NCI-H460 (cell line): ENCODE measurements at places on chromosomes 13 and 19. TPM values are rescaled to one million over a fixed set of nuclear protein-coding genes. Genes with fewer than 3 reads are reported as not detected.

GRCh38 chr13:66503890-66504289 lies 726.2 kb downstream of the PCDH9 start:
- peak; percentile 27 for DNase-seq

GRCh38 chr13:31963631-31964030 lies 67.9 kb upstream of the FRY start:
- DNase-seq: no peak

GRCh38 chr19:4700693-4700970 lies 23.0 kb downstream of the DPP9 start:
- no peak for DNase-seq

GRCh38 chr19:19134687-19135158 lies 3.6 kb downstream of the TMEM161A start:
- DNase-seq: no peak

DNA sequence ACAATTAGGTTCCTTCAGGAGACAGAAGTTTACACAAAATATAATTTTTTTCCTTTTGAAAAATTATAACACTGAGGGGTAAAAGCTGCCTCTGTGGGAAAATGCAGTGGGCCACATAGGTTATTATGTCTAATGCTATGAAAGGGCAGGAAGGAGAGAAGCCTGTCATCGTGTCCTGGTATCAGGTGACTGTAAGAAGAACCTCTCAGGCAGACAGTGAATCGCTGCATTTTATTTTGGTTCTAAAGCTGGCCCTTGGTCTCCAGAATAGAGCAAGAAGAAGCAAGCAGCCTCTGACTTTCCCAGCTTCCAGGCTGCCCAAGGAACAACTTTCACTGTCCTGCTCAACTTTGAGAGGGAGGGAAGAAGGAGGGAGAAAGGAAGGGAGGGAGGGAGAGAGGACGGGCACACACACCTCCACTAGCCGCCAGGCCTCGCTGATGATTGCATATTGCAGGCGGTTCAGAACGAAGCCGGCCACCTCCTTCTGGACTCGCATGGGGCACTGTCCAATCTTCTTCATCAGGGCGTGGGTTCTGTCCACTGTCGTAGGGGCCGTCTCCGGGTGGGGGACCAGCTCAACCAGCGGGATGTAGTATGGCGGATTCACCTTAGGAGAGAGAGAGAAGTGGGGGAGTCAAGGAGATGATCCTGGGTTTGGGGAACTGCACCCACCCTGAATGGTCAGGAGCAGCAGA lies 93.8 kb downstream of the CRYL1 start:
- no peak for DNase-seq

- DNase-seq: no peak
These were observed 1608.8 kb upstream of the PCDH20 start for GRCh38 chr13:63024458-63024857.

GRCh38 chr13:76703216-76703615 lies 183.0 kb downstream of the KCTD12 start:
- DNase-seq: no peak

DNA sequence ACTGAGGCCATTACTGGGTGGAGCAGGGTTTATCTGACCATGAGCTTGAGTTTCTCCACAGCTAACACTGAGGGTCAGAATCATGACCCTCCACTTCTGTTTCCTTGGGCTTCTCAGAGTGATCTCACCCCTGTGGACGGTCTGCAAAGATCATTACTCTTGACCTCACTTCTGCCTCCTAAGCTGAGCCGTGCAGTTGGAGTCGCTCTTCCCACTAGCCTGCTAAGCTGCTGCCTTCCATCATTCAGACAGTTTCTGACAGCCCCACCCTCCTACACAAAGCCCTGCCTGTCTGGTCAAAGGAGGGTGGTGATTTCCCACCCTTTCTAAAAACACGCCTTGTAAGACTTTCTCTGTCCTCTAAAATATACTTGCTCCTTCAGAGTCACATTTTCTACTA lies 9.3 kb upstream of the FRY start:
- DNase-seq: peak; percentile 94

GRCh38 chr13:109707742-109708617 lies 78.4 kb downstream of the IRS2 start:
- no peak for DNase-seq

- peak; percentile 39 for DNase-seq
These were observed 1505.1 kb upstream of the SLC10A2 start for GRCh38 chr13:104571161-104571892.

- DNase-seq: peak; percentile 72
These were observed 5.8 kb downstream of the KLF2 start for GRCh38 chr19:16330368-16330801.

GRCh38 chr19:11345122-11345803 lies 805 bp downstream of the TMEM205 start:
- DNase-seq: no peak

DNA sequence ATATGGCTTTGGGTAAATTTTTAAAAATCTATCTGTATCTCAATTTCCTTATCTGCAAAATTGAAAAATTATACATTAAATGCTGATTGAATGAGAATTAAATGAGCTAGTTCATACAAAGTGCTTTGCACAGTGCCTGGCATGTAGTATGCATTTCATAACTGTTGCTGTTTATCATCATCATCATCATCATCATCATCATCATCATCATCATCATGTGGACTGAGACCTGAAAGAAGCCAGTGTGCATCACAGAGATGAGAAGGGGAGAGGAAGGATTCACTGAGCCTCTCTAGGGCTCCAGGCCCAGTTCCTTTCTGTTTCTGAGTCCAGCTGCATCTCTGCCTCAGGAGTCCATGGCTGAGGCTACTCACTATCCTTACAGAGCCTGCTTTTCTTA lies 6.9 kb upstream of the ZC3H13 start:
- no peak for DNase-seq

- no peak for DNase-seq
These were observed 644.4 kb downstream of the PCDH9 start for GRCh38 chr13:66585669-66586203.

- DNase-seq: no peak
These were observed 55.4 kb upstream of the UBL3 start for GRCh38 chr13:29905845-29906244.

DNA sequence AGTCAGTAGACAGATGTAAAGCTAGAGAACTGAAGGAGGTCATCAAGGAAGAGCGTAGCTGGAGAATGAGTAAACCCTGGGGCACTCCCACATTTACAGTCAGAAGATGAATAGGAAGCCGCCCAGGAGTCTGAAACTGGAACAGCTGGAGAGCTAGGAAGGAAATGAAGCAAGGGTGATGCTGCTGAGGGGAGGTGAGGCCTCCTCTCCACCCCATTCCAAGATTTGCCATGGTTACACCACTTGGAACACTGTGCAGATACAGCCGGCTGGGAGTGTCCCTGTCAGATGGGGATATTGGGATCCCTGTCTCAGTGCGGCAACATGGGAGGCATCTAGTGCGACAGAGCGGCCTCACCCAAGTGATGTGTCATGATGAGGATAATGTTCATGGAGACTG lies 51.8 kb upstream of the GPI start:
- no peak for DNase-seq

DNA sequence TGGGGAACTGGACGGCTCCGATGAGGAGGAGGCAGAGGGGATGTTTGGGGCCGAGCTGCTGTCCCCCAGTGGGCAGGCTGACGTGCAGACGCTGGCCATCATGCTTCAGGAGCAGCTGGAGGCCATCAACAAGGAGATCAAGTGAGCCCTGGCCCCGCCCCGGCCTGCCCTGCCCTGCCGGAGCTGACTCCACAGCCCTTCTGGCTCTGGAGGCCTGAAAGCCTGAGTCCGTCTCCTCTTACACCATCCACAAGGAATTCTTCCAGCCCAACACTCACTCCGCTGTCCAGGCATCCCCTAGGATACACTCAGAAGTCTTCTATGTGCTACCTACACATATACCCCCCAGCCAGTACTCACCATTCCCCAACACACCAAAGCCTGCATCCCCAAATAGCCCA lies 17.4 kb downstream of the PPFIA3 start:
- DNase-seq: no peak

DNA sequence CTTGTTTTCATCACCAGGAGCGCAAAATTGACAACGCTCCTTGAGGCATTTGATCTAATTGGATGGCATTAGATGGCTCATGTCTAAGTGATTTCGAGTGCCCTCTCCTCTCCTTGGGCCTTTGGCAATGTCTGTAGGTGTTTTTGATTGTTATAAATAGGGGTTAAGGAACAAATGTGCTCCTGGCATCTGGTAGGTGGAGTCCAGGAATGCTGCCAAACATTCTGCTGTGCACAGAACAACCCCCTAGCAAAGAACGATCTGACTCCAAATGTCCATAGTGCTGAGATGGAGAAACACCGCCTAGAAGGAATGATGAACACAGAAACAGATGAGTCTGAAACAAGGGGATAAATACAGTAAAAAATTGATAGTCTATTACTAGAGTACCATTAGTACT lies 68.0 kb upstream of the C1QTNF9B start:
- no peak for DNase-seq

DNA sequence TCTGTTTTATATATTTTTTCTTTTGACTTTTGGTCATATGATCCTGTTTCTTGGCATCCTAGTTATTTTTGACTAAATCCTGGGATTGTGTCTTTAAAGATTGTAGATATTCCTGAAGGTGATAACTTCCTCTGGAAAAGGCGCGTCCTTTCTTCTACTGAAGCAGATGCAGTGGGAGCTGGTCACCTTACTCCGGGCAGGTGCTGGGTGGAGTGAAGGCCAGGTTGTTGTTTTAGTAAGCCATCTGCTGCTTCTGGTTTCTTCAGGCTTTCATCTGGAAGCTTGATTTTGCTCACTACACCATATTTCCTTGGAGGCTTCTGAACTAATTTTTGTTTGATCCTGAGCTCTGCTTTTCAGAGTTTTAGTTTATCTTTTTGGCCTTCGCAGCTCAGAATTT lies 21.5 kb downstream of the URI1 start:
- no peak for DNase-seq

The CERS1 gene
- total RNA-seq: 5.2 and 7.0 TPM in 2 replicates

The C1QTNF9B gene
- total RNA-seq: not detected in 2 replicates

The SRRM5 gene
- total RNA-seq: 0.10 and 0.55 TPM in 2 replicates

The PPM1N gene
- 1.6 and 2.0 TPM in 2 replicates for total RNA-seq

The LRG1 gene
- total RNA-seq: 0.15 TPM in 1 of 2 replicates, not detected in the other

The TMEM255B gene
- total RNA-seq: 0.02 TPM in 1 of 2 replicates, not detected in the other

The ZNF439 gene
- not detected in 2 replicates for total RNA-seq

The TTC9B gene
- not detected in 2 replicates for total RNA-seq

The ZNF471 gene
- total RNA-seq: 0.98 and 1.8 TPM in 2 replicates
